Endodermal cell (in vitro differentiated cells): ENCODE measurements at places on chromosomes 5 and 9.

GRCh38 chr5:2876183-2876582 is 124.7 kb upstream of the IRX2 start:
- H3K4me3 ChIP-seq: no peak overlapping the region
- no peak for DNase-seq
- no peak overlapping the region for H3K27ac ChIP-seq

DNA sequence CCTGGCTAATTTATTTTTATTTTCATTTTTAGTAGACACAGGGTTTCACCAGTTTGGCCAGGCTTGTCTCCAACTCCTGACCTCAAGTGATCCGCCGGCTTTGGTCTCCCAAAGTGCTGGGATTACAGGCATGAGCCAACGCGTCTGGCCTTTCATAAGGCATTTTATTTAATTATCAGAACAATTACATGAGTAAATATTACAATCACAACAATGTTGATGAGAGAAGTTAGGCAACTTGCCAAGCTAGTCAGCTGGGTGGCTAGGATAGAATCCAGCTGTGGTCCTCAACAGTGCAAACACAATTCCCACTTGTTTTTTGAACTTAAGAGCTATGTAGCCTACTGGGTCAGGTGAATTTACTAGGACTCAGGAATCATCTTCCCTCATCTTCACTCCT is 22.0 kb downstream of the C9orf57 start:
- H3K27ac ChIP-seq: no peak overlapping the region
- no peaks in the 10 kb centered on the region for H3K27me3 ChIP-seq
- no peak for DNase-seq
- H3K4me1 ChIP-seq: no peaks in the 10 kb centered on the region

- no peak overlapping the region for H3K4me3 ChIP-seq
- H3K36me3 ChIP-seq: no peaks in the 10 kb centered on the region
- H3K4me1 ChIP-seq: no peaks in the 10 kb centered on the region
- H3K27me3 ChIP-seq: no peaks in the 10 kb centered on the region
These were observed 374.3 kb downstream of the EBF1 start for GRCh38 chr5:158725297-158725851.

GRCh38 chr5:137126829-137127228 is 372.3 kb downstream of the SPOCK1 start:
- no peaks in the 10 kb centered on the region for H3K4me1 ChIP-seq
- DNase-seq: no peak
- no peaks in the 10 kb centered on the region for H3K36me3 ChIP-seq
- no peak overlapping the region for H3K27ac ChIP-seq
- no peaks in the 10 kb centered on the region for H3K27me3 ChIP-seq

DNA sequence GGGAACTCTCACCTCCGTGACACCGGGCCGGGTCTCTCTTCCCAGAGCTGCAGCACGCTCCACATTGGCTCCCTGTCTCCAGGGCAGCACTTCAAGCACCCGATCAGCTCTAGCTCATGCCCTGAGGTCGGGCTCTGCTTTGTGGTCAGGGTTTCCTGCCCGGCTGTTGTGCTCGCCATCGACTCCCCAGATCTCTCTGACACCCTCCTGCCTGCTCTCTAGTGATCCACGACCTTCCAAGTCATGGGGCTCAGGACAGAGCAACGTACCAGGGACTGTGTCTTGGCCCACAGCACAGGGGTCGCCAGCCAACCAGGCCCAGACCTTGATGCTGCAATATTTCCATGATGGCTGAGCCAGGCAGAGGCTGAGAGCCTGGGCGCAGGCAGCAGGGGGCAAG is 45.1 kb downstream of the PRRT1B start:
- no peak overlapping the region for H3K4me3 ChIP-seq
- no peak for DNase-seq
- no peaks in the 10 kb centered on the region for H3K27me3 ChIP-seq

DNA sequence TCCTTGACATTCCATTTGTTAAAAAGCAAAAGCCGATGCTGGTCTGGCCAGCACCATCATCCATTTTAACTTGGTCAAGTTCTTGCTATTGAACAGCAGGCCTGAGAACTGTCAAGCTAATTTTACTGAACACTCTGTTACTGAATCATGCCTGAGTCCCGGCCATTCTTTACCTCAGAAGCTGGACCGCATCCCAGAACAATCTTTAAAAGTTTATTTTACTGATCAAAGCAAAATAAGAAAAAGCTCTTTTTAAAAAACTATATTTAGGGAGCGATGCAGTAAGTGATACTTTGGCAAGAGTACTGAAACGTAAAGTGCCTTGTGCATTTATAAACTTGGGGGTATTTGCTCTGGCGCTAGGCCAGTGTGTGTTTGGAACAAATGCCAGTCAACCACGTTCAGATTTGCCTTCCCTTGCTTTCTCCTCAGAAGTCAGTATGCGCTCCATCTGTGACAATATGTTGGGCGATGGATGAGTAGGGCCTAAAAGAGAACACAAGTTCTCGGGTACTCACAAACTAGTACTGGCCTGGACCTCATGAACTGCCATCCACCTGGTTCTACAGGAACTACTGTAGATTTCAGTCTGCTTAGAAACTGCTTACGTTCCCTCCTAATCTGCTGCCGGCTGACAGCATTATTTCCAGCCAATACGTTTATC is 161.9 kb downstream of the MAPKAP1 start:
- no peak overlapping the region for H3K27ac ChIP-seq
- no peak overlapping the region for H3K4me3 ChIP-seq
- no peaks in the 10 kb centered on the region for H3K4me1 ChIP-seq
- no peak for DNase-seq
- H3K36me3 ChIP-seq: peaks cover 7% of the 10 kb centered on the region
- H3K27me3 ChIP-seq: no peaks in the 10 kb centered on the region

GRCh38 chr9:93686880-93687236 is 110.5 kb downstream of the PHF2 start:
- no peak for DNase-seq
- H3K36me3 ChIP-seq: no peaks in the 10 kb centered on the region
- no peak overlapping the region for H3K4me3 ChIP-seq
- H3K27me3 ChIP-seq: no peaks in the 10 kb centered on the region
- H3K4me1 ChIP-seq: no peaks in the 10 kb centered on the region
